ENCODE measurements at places on chromosomes 3 and 15. TPM values are rescaled to one million over a fixed set of nuclear protein-coding genes. Genes with fewer than 3 reads are reported as not detected.

RCCD1 gene
- total RNA-seq, result 41.6 TPM

UCN2 gene
- total RNA-seq, result 5.9 TPM

TF gene
- 1.2 TPM for total RNA-seq

CLRN1 gene
- not detected for total RNA-seq

UROC1 gene
- total RNA-seq, result not detected

ROBO2 gene
- total RNA-seq, result not detected

HRH1 gene
- 6.9 TPM for total RNA-seq

SLCO3A1 gene
- 22.7 TPM for total RNA-seq

GORASP1 gene
- 32.8 TPM for total RNA-seq

GJD2 gene
- total RNA-seq, result not detected

MYZAP gene
- 1.3 TPM for total RNA-seq

TM4SF4 gene
- 30.7 TPM for total RNA-seq

TRPC1 gene
- 8.6 TPM for total RNA-seq

ADCY5 gene
- total RNA-seq, result 0.88 TPM

TIMP4 gene
- total RNA-seq, result 13.6 TPM

QARS1 gene
- 154 TPM for total RNA-seq

CELSR3 gene
- total RNA-seq, result 4.6 TPM

SLCO2A1 gene
- total RNA-seq, result 0.22 TPM

KBTBD13 gene
- total RNA-seq, result not detected

AADAC gene
- 11.5 TPM for total RNA-seq

MESD gene
- 35.8 TPM for total RNA-seq

TM6SF1 gene
- not detected for total RNA-seq

SUMF1 gene
- total RNA-seq, result 20.5 TPM

ZPLD1 gene
- total RNA-seq, result not detected

DHFR2 gene
- 3.2 TPM for total RNA-seq

NR2E3 gene
- total RNA-seq, result 0.34 TPM

KIF9 gene
- 18.2 TPM for total RNA-seq

TEX55 gene
- total RNA-seq, result not detected

PAQR5 gene
- total RNA-seq, result 93.4 TPM

GLDN gene
- total RNA-seq, result 0.08 TPM

Measured in A549 treated with AZD2906 at 1 μM for 4 hours (cell line).